ENCODE measurements at places on chromosomes 1 and 21. TPM values are rescaled to one million over a fixed set of nuclear protein-coding genes. Genes with fewer than 3 reads are reported as not detected.
A peak's percentile ranks its signal among the peaks of the same experiment; 100 is the strongest.

- peak; percentile 87 for DNase-seq
These were observed 34.4 kb downstream of the C21orf91 start for GRCh38 chr21:17784604-17785402.

The HTR6 gene
- not detected for total RNA-seq

- no peak for DNase-seq
These were observed 88.8 kb upstream of the BACE2 start for GRCh38 chr21:41079159-41079558.

The CRYAA gene
- not detected for total RNA-seq

The TNN gene
- not detected for total RNA-seq

- no peak for DNase-seq
These were observed 261.9 kb downstream of the VAV3 start for GRCh38 chr1:107702946-107703571.

DNA sequence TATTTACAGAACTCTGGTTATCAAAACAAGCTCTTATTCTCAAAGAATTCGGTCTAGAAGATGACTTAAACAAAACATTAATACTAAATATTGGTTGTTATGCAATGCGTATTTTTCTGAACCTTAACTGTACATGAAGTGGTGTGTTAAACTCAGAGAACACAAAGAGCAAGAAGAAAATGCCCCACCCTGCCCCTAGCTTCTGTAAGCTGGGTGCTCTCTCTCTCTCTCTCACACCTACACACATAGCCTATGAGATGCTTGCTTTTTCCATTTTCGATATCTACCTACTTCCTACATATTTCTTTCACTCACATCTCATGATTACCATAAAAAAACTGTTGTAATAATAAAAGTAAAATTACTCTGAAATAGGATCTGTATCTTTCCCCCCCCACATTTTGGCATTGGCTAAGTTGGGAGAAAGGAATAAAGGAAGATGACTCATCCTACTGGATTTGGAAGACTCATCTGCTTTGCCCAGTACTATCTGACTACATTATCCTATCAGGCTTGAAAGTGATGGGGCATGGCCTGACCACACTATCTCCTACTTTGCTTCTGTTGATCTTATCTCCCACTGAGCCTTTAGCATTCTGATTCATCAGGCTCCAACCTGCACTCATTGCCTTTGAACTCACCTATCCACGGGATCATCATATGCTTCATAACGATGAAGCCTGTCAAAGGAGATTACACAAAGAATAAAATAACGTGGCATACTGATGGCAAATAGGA is 2.9 kb downstream of the CRYZ start:
- peak; percentile 75 for DNase-seq

- DNase-seq, result no peak
These were observed 976 bp upstream of the BMP8B start for GRCh38 chr1:39789571-39790110.

The LYPLA2 gene
- total RNA-seq, result 165 TPM

GRCh38 chr1:113540335-113540734 is 150.0 kb downstream of the MAGI3 start:
- DNase-seq, result no peak

DNA sequence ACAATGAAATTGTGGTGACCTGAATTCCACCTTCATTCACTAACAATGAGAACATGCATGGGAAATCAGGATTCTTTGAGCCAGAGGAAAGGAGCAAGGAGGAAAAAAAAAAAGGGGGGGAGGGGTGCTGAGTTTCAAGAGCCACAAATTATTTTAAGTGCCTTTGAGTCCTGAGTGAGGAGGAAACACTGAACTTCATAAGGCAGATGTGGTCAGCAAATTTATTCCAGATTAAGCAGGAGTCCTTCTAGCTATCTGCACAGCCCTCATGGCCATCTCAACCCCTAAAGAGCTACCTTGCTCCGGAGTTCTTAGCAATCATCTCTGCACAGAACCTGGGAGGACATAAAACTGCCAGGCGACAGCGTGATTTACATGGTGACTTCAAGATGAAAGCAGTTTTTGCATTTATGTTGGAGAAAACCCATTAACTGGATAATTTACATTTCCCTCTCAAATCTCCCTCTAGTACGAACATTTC is 21.7 kb downstream of the ASTN1 start:
- DNase-seq, result no peak

DNA sequence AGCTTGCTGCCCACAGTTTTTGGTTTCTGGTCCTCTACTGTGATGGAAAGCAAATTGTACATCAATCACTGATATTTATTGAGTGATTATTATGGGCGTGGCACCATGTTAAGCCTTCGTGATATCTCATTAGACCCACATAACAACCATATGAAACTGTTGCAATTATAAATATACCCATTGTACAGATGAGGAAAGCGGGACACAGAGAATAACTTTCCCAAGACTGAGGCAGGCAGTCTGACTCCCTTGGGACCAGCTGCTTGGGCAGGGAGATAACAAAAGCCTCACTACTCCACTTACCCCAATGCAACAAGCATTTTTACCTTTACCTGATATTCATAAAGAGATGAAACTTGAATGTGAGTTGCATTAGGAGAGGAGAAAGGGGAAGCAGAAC is 4.3 kb upstream of the CASZ1 start:
- DNase-seq, result no peak

- peak; percentile 84 for DNase-seq
These were observed 48.8 kb upstream of the WASF2 start for GRCh38 chr1:27538793-27539192.

DNA sequence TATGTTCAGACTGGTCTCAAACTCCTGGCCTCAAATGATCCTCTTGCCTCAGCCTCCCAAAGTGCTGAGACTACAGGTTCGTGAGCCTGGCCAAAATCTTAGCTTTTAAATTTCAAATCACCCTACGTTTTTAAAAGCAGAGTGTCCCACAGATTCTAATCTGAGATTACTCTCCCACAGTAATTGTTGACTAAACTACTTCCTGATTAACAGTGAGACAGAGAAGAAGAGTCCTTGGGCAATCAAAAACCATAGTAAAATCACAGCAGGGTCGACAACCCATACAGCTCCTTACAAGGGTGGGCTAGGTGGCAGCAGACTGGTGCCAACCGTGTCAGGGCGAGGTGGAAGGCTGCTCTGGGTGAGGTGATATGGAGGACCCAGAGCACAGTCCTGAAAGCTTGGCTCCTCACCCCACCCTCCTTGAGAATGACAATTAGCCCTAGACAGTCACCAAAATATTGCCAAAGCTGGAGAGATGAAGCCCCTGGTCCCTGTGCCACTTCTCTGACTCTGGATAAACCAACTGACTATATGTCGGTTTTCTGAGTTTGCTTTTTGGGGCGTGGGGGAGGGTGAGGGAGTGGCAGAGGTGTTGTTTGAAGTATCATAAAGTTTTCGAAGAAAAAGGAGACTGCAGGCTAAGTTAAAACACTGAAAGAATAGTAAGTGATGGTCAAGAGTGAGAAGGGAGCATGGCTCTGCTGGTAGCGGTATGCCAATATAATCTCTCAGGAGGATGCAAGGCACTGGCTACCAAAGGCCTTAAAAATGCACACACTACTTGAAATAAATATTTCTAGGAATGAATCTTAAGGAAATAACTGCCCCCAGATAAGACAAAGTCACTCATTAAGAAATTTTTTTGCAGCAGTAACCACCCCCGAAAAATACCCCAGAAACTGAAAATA is 86.8 kb downstream of the SLC45A1 start:
- no peak for DNase-seq

The CASQ2 gene
- total RNA-seq, result not detected

- no peak for DNase-seq
These were observed 55.0 kb upstream of the ZNF326 start for GRCh38 chr1:89939693-89940438.

The SPATA21 gene
- not detected for total RNA-seq

The FAM78B gene
- 3.8 TPM for total RNA-seq

The SPRR2F gene
- total RNA-seq, result not detected

- no peak for DNase-seq
These were observed 22.4 kb downstream of the ARHGEF19 start for GRCh38 chr1:16189921-16190621.

DNA sequence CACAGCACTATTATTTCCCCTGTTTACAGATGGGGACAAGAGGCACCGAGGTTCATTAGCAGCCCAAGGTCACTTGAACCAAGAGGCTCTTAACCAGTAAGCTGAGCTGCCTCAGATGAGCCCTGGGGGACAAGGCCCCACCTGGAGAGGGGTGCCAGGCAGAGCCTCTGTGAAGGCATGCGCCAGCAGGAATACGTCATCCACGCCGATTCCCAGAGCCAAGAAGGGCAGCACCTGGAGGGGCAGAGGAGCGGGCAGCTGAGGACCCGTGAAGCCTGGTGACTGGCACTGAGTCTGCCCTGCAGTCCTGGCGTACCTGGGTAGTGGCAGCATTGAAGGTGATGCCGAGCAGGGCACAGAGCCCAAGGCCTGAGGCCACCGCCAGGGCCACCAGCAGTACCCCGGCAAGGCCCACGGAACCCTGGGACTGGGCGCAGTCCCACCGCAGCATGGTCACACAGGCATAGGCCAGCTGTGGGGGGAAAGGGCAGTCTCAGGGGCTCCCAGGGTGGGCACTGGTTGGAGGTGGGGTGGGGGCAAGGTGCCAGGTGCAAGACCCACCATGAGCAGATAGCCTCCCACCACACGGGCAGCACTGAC is 14.1 kb downstream of the PTCH2 start:
- DNase-seq, result no peak

- peak; percentile 91 for DNase-seq
These were observed 12.3 kb downstream of the PHLDA3 start for GRCh38 chr1:201456499-201457309.

GRCh38 chr1:61552630-61553305 is 172.2 kb downstream of the TM2D1 start:
- no peak for DNase-seq

DNA sequence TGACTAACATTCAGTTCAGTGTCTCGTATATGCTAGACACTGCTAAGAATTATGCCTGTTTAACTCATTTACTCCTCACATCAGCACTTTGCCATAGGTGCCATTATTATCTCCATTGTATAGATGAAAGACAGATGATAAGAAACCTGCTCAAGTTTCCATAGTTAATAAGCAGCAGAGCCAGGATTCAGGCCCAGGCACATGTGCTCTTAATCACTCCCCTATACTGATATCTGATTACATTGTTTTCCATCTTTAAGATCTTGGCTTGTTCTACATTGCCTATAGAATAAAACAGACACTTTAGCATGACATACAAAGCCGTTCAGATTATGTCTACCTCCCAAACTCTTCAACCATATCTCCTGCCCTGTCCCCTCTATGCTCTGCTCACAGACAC is 30.5 kb upstream of the USH2A start:
- no peak for DNase-seq

DNA sequence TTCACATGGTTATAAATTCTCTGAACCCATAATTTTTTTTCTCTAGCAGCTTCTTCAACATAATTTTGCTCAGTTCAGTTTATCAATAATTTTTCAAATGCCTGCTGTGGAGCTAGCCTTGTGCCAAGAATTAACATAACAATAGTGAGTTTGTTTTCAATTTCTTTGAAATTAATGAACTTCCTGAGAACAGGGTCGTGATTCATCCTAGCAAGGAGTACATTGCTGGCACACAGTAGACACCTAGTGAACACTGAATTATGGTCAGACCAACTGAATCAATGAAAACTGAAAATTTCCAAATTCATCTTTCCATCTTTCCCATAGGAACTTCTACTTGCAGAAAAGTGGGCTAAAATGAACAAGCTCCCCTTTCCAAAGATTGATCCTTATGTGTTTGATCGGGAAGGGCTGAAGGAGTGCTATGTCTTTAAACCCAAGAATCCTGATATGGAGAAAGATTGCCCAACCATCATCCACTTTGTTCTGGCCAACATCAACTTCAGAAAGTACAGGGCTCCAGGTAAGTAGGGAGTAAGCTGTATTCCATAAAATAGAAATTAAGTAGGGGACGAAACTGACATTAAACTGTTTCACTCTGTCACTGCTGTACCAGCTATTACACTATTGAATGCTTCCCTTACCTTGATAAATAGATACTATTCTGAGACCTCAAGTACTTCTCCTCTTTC is 148.7 kb downstream of the PLA2G4A start:
- DNase-seq, result no peak

DNA sequence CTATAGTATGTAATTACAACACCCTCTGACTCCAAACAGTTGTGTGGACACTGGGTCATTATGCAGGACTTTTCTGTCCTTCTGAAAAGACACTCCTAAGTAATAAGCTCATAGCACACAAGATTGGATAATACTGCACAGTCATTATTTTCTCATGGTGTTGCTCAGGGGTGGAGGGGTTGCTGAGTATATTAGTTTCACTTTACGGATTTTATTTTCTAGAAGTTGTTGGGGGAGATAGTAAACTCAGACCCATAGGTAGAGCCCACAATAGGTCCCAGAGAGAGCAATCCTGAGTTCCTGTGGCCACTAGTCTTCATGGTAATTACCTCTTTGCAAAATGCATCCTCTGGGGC is 53.4 kb downstream of the DUSP10 start:
- DNase-seq, result no peak

DNA sequence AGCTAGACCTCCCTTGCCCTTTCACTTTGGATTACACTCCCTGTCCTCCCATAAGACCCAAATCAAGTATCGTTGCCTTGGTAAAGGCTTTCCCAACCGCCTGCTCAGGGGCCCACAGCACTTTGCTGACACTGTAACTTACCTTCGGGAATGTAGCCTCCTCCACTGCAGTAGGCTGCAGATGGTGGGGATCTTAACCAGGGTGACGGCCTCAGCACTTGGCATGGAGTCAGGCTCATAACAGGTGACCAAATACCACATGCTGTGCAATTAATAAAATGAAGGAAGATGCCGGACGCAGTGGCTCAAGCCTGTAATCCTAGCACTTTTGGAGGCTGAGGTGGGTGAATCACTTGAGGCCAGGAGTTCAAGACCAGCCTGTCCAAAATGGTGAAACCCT is 88.7 kb upstream of the IRF2BP2 start:
- DNase-seq, result no peak

DNA sequence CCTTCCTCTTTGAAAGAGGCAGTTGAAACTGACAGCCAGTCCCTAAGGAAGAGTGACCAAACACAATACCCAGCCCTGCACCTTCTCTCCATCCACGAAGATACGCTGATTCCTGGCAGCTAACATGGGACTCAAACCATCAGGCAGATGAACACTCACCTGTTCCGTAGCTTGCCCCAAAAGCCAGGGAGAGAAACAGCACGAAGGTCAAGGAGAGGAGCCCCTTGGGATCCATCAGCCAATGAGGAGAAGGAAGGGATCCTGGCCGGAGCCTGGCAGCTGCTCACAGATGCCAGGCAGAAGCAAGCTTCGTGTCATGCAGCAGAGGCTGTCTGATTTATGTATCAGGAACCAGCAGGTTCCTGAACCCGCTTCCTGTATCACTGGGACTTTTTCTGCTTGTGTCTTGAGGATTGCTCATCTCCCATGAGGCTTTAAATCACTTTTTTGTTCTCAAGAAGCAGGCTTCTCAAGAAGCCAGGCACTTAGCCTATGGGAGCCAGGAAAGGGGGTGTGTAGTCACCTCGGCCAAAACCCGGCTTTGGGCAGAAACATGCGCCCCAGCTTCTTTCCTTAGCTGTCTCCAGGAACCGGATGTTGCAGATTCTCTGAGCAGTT is at the start of gene SLAMF1:
Gene SLAMF1, minus strand, starts transcription at position 334 of the 618 bp plus-strand sequence. Its CDS starts 99 bp downstream, at position 235.
- peak; percentile 29 for DNase-seq

The TRIM45 gene
- total RNA-seq, result 3.7 TPM

- no peak for DNase-seq
These were observed 12.2 kb downstream of the TGFB2 start for GRCh38 chr1:218357211-218357892.

All from HT1080 (cell line).